Inflammatory macrophage treated with lipopolysaccharide for 1 hour (primary cell): ENCODE measurements at places on chromosomes 12 and 14.

- DNase-seq, result no peak
Observed at GRCh38 chr14:20712904-20713303, 24.3 kb downstream of the ANG start.

GRCh38 chr12:51921017-51921725 lies 13.9 kb downstream of the ACVRL1 start:
- no peak for DNase-seq

DNA sequence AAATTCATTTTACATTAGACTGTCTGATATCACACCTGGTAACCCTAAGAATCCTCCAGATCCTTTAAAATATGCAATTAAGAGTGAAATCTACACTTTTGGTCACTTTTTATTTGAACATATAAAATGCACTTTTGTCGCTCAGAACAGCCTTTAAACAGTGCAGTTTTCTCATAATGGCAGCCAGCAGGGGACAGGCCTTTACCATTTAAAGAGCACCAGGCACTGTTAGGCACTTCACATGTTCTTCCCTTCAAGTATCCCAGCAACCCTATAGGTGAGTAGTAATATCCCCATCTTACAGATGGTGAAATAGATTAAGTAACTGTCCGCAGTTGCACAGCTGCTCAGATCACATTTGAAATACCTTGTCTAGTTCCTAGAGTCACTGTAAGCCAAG lies 11.3 kb upstream of the SAMD4A start:
- DNase-seq, result no peak

DNA sequence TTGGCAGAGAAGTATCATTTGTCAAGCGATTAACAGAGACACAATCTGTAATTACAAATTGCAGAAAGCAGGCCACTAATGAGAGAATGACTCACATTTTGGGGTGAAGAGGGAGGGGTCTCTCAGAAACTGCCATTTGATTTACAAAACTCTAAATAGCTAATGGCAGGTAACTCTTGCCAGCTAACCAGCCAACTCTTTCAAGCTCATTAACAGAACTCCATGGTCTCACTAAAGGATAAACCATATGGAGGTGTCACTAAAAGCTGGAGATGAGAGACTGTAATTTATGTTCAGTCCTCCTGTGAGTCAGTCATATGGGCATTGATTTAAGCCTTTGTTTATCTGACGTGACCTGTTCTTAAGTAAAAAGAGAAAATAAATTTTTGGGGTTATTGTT lies 336.4 kb downstream of the FOXG1 start:
- DNase-seq, result no peak

GRCh38 chr12:44021471-44021971 lies 185.6 kb downstream of the TMEM117 start:
- DNase-seq, result no peak

DNA sequence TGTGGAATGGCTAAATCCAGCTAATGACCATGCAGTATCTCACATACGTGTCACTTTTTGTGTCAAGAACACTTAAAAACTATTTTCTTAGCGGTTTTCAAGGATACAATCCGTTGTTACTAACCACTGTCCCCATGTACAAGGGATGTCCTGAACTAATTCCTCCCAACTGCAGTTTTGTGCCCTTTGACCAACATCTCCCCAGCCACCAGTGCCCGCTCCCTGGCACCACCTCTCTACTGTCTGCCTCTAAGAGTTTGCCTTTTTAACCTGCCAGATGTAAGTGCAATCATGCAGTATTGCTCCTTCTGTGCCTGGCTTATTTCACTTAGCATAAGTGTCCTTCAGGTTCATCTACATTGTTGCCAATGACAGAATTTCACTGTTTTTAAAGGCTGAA lies 315.7 kb downstream of the TMEM121 start:
- DNase-seq, result no peak

DNA sequence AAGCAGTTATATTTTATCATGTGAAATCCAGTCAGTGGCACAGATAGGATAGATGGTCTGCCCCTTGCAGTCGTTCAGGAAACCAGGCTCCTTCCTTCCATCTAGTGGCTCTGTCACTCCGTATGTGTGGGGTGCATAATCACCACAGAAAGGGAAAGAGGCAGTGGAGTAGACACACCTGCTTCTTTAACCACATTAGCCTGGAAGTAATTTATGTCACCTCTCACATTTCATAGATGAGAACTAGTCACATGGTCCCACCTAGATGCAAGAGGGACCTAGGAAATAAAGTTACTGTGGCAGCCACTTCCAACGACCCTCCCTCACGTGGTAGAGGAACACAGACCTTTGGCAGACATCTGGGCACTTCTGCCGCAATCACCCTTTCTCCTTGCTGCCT lies 14.2 kb upstream of the RNU6-8 start:
- no peak for DNase-seq
